CMK (cell line): ENCODE measurements at places on chromosomes 7 and 10.

- peak; percentile 20 for DNase-seq
Measured at GRCh38 chr10:119595676-119596515, 868 bp downstream of the TIAL1 start.

- DNase-seq = no peak
Measured at GRCh38 chr10:43879742-43880141, 231.1 kb upstream of the ZNF32 start.

DNA sequence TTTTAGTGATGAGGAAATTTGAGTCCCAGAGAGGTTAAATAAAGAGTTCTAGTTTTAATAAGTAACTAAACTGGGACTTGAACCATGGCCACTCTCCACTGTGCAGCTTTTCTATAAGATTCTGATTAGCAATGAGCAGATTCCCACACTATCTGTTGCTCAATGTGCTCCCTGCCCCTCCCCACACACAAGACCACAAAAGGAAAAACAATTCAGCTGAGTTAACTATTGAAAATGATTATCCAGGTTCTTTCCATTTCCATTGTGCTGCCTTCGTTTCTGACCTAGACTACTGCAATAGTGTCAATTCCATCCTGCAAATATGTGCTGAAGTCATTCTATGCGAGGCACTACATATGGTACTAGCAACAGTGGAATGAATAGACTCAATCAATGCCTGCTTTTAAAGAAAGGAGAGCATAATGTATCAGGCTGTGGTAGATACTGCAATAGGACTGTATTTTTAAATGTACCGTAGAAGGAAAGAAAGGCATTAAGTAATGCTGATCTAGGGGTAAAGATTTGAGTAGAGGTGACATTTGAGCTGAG, 97.0 kb downstream of the SEMA3C start:
- no peak for DNase-seq

DNA sequence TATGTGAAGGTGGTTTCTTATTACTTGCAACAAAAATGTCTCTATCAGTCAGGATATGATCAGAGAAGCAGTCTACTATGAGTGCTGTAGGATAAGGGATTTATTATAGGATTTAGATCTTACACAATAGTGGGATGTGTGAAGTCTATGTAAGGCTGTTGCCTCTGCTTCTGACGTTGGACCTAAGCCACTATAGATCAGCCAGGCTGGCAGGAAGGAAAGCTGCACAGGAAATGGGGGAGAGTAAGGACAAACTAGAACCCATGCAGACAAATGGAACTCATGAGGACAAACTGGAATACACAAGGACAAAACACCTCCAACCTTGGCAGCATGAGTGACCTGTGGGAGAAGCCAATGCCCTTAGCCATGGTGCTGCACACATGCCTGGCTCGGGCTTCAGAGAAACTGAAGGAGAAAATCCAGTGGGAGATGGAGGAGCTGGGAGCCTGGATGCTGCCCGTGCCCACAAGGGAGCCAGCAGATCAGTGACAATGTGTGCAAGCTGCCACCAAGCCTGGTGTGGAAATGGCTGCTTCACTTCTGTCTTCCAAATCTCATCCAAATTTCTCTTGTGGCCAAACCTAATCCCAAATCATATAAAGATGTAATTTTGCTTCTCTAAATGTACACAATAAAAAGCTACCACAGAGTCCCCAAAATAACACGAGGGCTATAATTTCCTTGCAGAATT, 147.0 kb upstream of the PCGF5 start:
- DNase-seq = no peak

- DNase-seq = no peak
Measured at GRCh38 chr10:104862-105565, 30.2 kb upstream of the ZMYND11 start.

- no peak for DNase-seq
Measured at GRCh38 chr10:101611096-101611905, 23.2 kb downstream of the DPCD start.

GRCh38 chr10:97869091-97870042, 19.7 kb downstream of the GOLGA7B start:
- peak; percentile 83 for DNase-seq

- DNase-seq = no peak
Measured at GRCh38 chr7:42432644-42433043, 195.6 kb upstream of the GLI3 start.

- DNase-seq = no peak
Measured at GRCh38 chr10:96365571-96365970, 6.8 kb upstream of the OPALIN start.

DNA sequence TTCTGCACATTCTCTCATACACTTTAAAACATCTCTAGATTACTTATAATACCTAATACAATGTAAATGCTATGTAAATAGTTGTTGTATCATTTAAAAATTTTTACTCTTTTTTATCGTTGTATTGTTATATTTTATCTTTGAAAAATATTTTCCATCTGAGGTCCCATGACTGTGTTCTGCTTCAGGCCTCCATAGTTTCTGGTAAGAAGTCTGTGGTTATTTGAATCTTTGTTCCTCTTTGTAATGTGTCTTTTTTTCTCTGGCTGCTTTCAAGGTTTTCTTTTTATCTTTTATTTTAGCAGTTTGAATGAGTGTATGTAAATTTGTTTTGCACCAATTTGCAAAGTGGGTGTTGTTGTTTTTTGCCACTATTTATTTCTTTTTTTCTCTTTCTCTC, 263.1 kb downstream of the RPS24 start:
- DNase-seq = no peak

DNA sequence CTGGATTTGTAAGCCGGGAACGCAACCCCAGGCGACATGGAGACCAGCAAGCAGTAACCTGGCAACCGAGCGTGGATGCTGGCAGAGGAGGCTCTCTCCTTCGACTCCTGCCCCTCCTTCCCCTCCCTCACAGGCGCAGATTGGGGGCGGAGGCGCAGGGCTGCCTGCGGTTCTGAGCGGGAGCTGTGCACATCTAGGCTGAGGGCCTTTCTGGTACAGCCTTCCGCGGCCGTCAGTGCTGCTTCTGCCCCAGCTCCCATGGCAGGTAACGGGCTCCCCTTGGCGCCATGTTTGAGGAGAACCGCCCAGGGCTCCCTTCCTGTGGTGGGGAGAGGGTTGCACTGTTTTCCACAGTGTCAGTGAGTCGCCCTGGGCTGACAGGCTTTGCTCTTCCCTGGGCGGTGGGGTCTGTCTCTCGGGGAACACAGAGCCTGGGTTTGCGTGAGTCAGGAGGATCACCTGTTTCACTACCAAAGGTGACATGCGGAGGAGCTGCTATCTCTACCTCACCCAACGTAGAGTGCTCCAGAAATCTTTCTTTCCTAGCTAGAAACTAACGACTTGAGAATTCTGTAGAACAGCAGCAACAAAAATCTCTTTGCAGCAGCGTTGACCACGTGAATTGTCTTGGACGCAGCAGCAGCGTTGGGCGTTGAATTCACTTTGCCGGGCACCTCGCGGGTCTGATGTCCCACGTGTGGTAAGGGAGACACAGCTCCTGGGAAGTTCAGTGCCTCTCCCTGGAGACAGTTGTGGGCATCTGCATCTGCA, 154.8 kb upstream of the COBL start:
- no peak for DNase-seq

DNA sequence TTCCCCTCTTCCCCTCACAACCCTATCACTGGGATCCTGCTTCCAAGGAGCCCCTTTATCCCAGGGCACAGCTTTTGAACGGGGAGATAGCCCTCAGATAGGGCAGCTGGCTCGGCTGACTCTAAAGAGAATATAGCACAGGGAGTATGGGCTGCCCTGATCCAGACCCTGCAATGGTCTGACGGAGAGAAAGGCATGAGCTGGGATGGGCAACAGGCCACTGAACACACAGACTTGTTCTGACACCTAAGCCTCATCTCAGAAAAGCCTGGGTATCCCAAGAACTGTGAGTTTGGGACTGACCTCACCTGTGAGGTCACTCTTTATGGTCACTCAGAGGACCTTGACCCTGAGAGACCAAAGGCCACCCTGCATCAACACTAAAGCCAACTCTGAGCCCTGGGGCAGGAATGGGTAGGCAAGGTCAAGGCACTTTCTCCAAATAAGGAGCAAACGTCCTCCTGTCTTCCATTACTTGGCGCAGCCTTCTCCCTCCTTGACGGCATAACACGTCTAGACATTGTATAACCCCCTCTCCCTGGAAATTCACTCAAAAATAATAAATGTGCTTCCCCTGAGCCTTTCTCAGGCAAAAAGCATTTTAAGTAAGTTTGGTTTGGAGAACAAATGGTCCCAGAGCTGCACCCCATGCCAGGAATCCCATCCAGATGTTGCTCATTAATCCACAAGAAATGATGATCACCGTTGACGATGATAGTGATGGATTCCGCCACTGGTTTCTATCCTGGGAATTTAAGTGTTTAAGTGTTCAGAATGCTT, 8.2 kb upstream of the LRRC18 start:
- DNase-seq = no peak

GRCh38 chr7:51034521-51035264, 252.0 kb upstream of the GRB10 start:
- DNase-seq = no peak

DNA sequence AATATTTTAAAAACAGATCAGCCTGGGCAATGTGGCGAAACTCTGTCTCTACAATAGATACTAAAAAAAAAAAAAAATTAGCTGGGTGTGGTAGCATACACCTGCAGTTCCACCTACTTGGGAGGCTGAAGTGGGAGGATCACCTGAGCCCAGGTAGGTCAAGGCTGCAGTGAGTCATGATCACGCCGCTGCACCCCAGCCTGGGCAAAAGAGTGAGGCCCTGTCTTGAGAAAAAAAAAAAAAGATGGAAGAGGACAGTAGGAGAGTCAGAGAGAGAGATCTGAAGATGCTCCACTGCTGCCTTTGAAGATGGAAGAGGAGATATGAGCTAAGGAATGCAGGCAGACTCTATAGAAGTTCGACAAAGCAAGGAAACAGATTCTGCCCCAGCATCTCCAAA, 181.9 kb downstream of the CALN1 start:
- no peak for DNase-seq

DNA sequence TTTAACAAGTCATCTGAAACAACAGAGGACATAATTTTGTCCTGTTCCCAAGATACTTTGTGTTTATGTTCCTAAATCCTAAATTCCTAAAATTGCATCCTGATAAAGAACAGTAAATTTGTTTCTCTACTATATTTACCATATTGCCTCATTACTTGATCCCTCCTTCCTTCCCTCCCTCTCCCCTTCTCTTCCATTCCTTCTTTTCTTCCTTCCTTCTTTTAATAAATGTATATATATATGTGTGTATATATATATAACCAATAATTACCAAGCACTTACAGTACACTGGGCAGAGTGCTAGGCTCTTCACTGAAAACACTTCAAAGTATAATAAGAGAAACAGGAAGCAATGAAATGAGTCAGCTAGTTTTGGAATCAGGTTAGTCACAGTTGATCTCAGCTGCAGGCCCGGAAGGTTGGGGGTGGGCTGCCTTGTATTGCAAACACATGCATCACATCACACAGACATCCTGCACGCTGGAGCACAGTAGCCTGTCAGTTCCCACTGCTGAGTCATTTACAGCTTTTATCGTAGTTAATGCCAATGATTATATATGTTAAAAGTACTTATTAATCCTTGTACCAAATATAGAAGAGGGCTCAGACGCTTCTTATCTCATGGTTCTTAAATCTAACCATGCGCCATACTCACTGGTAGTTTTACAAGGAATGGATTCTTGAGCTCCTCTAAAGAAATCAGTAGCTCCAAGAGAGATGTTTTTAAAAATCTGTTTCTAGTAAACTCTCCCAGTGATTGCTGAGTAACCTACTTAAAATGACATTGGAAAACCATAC, 551.7 kb downstream of the GRM8 start:
- peak; percentile 52 for DNase-seq

DNA sequence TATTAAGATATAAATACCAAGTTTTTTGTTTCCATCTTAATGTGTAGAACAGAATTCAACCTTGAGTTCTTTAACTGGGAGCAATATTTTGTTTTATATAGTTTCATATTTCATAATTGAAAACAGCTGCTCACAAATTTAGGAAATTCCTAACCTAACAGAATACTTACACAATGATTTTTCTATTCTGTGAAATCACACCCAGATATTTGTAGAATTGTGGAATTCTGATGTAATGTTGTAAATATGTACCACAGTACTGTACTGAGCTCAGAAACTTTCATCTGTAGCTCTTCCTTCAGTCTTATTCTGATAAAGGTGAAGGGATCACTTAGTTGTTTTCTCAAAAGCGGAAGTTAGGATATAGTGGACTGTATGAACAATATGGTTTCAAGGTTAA, 143.4 kb upstream of the GLI3 start:
- DNase-seq = no peak

DNA sequence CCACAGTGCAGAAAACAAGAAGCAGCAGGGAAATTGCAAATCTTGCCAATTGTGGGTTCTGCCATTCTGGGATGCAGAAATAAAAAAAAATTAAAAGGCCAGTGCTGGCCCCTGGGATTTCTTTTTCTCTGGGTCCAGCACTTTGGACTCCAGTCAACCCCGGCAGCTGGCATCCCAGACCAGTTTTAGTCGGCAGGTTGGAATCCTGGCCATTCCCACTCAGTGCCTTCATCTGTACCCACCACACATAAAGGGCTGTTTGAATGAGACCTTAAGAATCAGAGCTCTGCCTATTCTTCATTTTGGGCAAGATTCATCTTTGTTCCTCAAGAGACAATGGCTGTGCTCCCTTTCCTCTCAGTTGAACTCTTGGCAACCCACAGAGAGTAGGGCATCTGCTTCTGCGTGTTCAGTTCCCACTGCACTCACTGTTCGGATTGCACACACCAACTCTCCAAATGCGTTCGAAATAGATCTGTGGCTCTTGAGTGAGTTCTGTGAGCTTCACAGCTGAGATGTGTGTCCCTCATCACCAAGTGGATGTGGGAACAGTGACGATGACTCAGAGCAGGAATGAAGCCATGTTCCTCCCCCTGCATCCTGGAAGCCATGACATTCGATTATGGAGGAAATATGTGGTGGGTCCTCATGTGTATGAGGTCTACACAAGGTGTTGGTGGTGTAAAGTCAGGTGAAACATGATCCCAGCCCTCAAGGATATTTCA, 63.0 kb upstream of the EGFR start:
- DNase-seq = no peak
